Posterior cingulate gyrus (tissue), 11 donors: ENCODE measurements at places on chromosomes 4 and X.

DNA sequence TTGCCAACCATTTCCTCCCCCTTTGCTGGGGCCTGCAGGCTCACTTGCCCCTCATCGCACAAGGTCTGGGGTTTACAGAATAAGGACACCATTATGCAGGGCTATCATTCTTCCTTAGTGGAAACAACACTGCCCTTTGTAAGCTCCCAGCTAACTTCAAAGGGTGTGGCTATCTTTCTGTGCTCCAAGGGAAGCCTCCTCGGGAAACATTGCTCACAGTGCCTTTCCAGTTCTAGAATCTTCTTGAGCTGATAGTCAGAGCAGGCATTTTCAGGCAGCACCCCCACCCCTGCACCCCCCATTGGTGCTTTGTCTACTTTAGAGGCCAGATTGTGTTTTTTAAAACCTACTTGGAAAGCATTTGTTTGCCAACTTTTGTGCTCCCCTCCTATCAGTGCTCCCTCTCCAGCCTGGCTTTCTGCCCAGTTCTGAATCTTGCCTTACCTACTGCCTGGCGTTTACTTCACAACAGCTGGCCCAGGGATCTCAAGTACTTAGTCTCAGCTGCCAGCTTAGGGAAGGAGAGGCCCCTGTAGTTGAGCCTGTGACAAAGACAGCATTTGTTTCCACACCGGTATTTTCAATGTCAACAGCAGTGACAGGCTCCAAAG is 53.5 kb downstream of the PLAC1 start:
- no peak for DNase-seq

- no peak for DNase-seq
These were observed 1617.2 kb downstream of the PCDH7 start for GRCh38 chr4:32337403-32337802.

DNA sequence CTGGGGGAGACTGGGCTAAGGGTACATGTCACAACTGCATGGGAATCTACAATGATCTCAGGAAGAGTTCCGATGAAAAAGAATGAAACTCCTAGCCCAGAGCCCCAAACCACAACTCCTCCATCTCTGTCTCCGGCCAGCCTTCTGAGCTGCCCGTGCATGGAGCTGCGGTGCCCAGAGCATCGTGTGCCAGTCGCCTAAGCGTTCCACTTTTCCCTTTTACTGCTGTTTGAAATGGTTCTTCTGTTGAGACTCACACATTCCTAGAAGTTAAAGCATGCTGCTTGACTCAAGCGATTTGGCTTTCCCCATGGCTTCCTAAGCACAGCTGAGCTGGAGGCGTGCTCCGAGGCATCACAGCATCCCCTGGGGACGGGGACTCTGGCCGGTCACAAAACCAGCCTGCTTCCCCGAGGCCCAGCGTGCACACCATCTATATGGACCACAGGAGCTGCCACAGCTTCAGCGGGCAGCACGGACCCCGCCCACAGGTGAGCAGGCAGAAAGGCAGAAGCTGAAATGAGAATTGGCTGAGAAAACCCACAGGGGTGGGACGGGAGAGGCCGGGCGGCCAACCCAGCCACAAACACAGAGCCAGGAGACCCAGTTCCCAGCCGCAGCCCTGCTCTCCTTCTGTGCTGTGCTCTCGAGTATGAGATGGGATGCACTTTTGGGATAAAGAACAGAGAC is 5.0 kb downstream of the CCNQ start:
- no peak for DNase-seq

- no peak for DNase-seq
These were observed 343.1 kb upstream of the FAM241A start for GRCh38 chr4:111802191-111802590.

DNA sequence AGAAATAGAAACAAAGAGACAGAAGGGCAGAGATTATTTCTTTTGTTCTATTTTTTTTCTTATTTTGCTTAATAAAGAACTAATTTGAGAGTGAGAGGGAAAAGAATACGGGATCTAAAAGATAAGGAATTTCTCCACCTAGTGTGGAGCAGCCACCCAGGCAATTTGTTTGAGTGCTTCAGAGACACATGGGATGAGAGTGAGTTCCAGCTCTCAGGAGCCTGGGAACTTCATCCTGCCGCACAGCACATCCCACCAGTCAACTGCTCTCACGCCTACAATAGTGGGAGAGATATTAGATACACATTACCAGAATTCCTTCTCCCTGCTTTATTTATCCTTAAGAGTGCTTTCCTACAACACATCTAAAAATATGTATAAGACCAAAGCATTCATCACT is 946.4 kb downstream of the PDHA2 start:
- DNase-seq, result no peak

DNA sequence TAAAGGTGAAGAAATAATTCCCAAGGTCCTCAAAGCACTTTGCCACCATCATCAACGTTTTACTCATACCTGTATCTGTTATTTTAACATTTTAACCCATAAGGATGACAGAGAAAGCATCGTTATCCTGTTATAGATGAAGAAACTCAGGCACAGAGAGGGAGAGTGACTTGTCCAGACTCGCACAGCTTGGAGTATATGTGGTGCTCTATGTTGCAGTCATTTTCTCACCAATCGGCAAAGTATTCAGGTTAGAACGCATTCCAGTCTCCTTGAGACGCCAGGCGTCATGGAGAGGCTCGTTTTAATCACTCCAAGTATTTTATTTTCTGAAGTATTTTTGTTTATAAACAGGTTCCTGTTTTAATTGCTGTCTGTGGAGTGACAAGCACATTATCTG is 73.5 kb downstream of the IRF2 start:
- DNase-seq, result no peak

DNA sequence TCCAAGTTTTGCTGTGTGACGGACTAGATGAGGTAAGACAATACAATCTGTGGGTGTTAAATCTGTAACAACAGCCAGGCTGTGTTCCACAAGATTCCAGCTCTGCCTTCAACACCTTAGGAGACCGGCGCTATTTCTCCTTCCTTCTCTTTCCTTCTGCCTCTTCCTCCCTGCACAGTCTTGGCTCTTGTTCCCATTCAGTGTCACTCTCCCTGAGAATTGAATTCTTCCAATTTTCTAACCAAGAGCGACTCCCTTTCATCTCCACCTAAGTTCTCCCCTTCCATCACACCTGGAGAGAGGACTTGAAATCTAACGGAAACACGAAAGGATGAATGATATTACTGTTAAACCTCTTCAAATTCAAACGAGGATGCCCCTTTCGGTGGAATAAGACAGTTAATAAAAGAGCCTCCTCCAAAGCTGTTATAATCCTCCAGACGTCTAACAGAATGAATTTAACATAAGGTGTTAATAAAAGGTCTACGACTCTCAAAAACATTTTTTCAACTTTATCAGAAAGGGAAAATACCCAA is 2.7 kb downstream of the EPHA5 start:
- DNase-seq, result no peak

DNA sequence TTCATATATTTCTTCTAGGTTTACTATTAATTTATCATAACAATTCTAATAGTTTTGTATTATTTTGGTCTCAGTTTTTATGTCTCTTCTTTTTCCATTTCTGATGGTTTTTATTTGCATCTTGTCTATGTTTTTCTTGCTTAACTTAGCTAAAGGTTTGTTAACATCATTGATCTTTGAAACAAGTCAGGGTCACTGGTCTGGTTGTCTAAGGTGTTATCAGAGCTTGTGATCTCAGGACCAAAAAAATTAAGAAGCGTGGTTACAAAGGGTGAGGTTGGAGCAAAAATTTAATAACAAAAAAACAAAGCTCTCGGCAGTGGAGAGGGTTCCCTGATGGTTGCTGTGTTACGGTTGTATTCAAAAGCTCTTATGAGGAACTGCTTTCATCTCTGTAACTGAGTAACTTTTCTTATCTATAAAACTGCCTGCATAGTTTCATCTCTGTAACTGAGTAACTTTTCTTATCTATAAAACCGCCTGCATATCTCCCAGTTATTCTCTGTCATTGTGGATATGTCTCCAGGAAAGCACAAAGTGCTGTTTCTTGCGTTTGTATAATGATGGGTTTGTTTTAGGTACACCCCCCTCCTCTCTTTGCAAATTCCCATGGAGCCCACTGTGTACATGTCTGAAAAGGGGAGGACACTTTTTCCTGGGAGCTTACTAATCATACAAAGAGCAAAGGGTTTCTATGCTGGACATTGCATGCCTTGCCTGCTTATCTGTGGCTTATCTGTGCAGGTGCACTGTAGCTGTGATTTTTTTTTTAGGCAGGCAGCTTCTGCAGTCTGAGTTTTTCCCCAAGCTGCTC is 62.4 kb upstream of the UGT2B15 start:
- DNase-seq, result no peak

- no peak for DNase-seq
These were observed 127.2 kb upstream of the GPC4 start for GRCh38 chrX:133542476-133542875.

DNA sequence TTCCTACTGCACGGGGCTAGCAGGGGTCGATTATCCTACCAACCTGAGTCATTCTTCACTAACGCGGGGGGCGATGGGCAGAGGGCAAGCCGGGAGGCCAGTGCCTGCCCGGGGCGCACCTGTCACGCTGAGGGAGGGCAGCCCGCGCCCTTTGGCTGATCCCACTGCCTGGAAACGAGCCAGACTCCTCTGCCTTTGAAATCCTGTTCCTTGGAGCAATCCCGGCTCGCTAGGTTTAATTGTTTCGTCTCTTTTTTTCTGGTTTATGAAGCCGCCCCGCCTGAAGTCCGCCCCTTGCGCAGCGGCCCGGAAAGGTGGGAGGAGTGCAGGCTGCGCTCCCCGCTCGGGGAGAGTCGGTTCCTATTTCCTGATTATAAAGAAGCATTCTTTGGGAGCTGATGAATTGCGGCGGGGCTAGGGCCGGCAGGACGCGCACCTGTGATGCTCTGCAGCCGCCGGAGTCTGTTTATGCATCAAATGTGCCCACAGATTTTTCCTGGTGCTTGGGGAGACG is 484.2 kb downstream of the BCOR start:
- DNase-seq, result no peak

DNA sequence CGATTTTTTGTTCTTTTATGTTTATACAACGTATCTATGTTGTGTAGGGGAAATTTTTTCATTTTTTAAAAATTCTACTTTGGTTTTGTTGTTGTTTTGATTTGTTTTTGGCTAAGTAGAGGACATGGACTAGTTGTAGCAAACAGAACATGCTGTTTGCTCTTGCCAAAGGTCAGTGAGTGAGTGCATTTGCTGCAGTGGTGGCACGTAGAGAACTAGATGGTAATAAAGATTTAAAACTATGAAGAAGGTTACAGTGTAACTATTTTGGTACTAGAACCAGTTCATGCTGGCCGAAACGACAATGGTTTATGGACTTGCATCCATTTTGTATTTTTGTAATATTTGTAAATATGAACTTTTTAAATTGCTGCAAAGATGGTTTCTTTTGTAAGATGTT is 1.9 kb upstream of the SCML1 start:
- DNase-seq, result no peak

- no peak for DNase-seq
These were observed 328.0 kb downstream of the NAF1 start for GRCh38 chr4:162838671-162839070.

GRCh38 chr4:13881892-13882291 is 254.4 kb upstream of the BOD1L1 start:
- DNase-seq, result no peak

- DNase-seq, result no peak
These were observed 20.6 kb upstream of the MAML3 start for GRCh38 chr4:140174543-140174942.
